ENCODE measurements at places on chromosomes 12 and 14.

GRCh38 chr12:80411787-80412186, 32.2 kb upstream of the PTPRQ start:
- no peak for DNase-seq

DNA sequence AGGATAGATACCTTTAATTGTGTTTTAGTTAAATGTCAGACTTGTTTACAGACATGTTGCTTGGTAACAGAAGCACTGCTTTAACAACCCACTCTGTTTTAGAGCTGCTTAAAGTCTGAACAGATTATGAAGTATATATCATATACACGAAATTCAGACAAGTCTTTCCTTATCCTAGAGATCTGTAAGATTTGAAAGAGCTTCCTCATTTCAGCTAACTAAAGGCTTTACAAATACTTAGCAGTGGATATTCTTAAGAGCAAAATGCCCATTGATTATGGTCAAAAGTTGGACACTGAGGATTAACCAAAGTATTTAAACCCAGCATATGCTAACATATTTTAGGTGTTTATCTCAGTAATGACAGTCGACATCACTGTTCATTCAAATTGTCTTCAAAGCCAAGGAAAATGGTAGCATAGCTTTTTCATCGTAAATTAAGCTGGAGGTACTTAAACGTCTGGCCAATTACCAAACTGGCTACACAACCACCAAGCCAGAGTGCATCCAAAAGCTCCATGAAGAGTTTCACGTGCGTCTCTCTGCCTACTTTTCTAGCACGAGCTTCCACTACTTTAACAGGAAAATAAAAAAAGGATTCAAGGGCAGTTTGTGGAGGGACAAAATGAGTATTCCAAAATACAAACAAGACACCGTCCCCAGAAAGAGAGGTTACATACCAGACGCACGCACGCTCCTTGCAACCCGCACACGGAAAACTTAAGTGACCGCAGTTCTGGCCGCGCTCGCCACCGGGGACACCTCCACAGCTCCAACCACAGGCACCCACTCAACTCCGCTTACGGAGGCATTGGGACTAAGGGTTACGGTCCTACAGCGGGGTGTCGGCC, 565 bp downstream of the CEP83 start:
- DNase-seq = no peak

DNA sequence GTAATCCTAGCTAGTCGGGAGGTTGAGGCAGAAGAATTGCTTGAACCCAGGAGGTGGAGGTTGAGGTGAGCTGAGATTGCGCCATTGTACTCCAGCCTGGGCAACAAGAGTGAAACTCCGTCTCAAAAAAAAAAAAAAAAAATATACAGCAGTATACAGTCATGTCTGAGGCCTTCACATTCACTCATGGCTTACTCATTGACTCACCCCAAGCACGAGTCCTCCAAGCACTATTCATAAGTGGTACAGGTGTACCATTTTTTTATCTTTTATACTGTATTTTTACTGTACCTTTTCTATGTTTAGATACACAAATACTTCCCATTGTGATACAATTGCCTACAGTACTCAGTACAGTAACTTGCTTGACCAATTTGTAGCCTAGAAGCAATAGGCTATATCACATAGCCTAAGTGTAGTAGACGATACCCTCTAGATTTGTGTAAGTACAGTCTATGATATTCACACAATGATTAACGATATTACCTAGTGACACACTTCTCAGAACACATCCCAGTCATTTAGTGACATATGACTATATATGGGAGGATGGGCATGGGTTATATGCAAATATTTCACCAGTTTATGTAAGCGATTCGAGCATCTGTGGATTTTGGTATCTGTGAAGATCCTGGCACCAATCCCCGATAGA, 12.2 kb downstream of the LLPH start:
- no peak for DNase-seq

GRCh38 chr12:132620899-132621656, 2.5 kb downstream of the P2RX2 start:
- DNase-seq = no peak

- DNase-seq = no peak
These were observed 17.8 kb downstream of the PLCZ1 start for GRCh38 chr12:18719922-18720510.

- no peak for DNase-seq
These were observed 411.6 kb downstream of the BCAT1 start for GRCh38 chr12:24537083-24537860.

DNA sequence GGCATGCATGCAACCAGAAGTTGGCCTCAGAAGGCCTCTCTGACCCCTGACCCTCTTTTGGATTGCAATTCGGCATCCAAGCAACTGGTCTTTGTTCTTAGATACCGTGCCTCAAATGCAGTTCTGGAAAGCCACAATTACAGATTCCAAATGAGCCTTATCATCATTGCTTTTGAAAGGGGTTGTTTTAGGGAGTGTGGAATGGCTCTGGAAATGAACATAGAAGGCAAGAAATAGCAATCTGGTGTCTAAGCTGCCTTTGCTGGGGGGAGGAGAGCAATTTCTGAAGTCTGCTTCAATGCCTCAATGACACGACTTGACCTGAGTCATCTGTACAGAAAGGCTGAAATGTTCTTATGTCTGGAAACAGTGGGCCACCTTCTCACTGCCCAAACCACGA, 250.1 kb downstream of the NUAK1 start:
- DNase-seq = no peak

- DNase-seq = no peak
These were observed 7.7 kb downstream of the ANKRD33 start for GRCh38 chr12:51895378-51896135.

GRCh38 chr12:104201238-104202001, 14.2 kb upstream of the TXNRD1 start:
- DNase-seq = peak; percentile 45

DNA sequence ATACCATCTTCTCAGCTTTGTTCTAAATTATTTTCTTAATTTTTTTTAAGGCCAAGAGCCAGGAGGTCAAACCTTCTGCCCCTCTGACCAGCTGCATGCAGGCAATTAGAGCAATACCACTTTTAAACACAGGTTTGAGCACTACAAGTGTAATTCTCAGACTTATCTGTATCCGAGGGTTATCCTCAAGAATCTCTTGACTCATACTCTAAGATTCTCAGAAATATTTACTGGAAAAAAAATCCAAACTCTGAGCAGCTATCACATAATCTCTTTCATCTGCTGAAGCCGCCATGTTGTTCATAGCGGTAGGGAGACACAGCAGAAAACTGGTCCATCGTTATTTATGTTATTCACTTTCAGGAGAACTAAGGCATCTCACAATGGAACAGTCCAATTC, 27.4 kb upstream of the PTHLH start:
- no peak for DNase-seq

DNA sequence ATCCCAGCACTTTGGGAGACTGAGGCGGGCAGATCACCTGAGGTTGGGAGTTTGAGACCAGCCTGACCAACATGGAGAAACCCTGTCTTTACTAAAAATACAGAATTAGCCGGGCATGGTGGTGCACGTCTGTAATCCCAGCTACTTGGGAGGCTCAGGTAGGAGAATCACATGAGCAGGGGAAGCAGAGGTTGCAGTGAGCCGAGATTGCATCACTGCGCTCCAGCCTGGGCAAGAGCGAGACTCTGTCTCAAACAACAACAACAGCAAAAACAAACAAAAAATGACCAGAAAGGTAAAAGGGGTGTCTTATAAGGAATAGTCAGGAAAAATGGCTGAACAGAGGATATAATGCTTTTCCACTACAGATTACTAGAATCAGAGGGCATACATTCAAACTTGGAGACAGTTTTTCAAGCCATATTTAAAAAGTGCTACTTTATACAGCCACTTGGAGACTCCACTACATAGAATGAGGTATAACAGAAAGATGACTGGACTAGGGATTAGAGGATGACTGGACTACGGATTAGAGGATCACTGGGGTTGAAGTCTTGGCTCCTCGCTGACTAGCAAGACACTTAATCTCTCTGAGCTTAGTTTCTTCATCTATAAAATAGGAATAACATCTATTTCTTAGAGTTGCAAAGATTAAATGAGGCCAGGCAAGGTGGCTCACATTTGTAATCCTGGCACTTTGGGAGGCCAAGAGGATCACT, 4.9 kb upstream of the CS start:
- no peak for DNase-seq

- no peak for DNase-seq
These were observed 12.0 kb downstream of the VDR start for GRCh38 chr12:47892819-47893218.

- no peak for DNase-seq
These were observed 28.4 kb downstream of the PZP start for GRCh38 chr12:9179781-9180180.

DNA sequence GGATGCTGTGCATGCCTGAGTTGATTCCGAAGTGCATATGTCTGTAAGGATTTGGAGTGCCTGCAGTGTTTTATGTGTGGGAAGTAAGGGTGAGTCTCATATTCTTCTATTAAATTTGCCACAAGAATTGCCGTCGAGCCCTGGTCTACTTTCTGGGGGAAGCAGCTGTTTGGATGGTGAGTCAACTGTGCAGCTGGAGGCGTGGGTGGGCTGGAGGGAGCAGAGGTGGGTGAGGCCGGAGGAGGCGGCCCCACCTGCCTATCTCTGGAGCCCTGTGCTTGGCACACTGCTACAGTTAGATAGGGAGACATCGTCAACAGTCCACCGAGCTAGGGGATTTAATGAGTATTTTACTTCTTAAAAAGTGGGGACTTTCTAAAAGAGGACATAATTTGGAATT, 9.7 kb downstream of the GLRX5 start:
- no peak for DNase-seq

DNA sequence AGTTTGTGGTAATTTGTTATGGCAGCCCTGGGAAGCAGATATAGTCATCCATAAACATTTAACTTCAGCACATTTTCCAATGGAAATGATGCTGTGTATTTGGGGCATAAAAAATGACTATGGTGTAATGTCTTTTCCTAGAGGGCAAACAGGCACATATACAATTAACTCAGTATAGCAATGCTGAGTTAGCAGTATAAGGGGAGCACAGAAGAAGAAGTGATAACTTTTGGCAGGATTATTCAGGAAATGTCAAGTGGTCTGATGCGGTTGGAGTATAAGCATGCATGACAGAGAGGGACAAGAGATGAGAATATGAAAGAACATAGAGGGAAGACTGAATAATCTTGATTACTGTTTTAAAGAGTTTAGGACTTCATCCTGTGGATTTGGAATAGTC, 55.3 kb upstream of the PRKD1 start:
- no peak for DNase-seq

DNA sequence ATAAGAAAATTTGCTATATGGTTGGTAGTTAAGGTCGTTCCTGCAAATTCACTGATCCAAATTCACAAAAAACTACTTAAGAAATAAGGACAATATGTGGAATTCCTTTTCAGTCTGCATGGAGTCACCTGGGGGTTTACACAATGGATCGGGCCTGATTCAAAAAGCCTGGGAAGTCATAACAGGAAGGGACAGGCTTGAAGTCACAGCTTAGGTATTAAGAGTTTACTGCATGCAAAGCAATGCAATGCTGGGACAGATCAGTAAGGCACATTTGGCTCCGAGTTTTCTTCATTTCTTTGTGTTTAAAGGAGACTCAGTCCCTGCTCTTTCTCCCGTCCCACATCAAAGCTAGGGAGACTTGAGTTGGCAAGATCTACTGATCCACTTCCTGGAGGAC, 153.3 kb downstream of the NTF3 start:
- no peak for DNase-seq

DNA sequence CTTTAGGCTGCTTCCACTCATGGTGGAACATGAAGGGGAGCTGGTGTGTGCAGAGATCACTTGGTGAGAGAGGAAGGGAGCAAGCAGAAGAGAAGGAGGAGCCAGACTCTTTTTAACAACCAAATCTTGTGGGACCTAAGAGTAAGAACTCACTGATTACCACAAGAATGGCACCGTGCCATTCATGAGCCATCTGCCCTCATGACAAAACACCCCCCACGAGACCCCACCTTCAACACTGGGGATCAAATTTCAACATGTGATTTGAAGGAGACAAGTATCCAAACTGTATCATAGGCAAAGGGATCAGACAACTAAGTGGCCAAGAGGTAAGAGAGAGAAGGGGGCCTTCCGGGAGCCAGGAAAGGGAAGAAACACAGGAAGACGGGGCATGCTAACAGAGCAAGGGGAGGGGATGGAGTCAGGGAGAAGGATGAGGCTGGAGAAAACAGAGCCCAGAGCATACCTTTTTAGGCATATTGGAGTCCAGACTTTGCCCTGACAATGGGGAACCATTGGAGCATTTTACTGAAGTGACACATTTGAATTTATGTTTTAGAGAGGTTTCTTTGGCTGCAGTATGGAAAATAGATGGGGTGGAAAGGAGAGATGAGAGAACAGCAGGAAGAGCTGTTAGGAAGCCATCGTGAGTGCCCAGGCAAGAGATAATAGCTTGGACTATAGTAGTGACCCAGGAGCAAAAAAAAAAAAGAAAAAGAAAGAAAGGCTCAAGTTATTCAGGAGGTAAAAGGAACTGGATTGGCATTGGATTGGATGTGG, 204.4 kb upstream of the NUDT4 start:
- no peak for DNase-seq

GRCh38 chr12:87795555-87795954, 233.6 kb downstream of the C12orf50 start:
- DNase-seq = no peak
